Gastrocnemius medialis (tissue), 4 donors: ENCODE measurements at places on chromosomes 5 and 9. TPM values are rescaled to one million over a fixed set of nuclear protein-coding genes. Genes with fewer than 3 reads are reported as not detected.

Gene CD74
- total RNA-seq = 123 TPM

Gene CDH9
- total RNA-seq = not detected

Gene CD180
- total RNA-seq = 0.22 TPM

Gene IRX4
- total RNA-seq = not detected

Gene TMEM38B
- total RNA-seq = 92.2 TPM

Gene ABLIM3
- total RNA-seq = 37.5 TPM

Gene TEX48
- total RNA-seq = not detected

Gene RAB14
- 19.3 TPM for total RNA-seq

Gene PRXL2C
- total RNA-seq = 16.9 TPM

Gene PFN3
- not detected for total RNA-seq

Gene AJM1
- 1.5 TPM for total RNA-seq

Gene AGXT2
- total RNA-seq = not detected

Gene PHF24
- 0.04 TPM for total RNA-seq

Gene ADAMTS13
- total RNA-seq = 1.1 TPM

Gene ADRA1B
- 1.9 TPM for total RNA-seq

Gene ATP10B
- total RNA-seq = 0.63 TPM

Gene GPR151
- not detected for total RNA-seq
